ENCODE measurements at places on chromosomes 7 and 10.

DNA sequence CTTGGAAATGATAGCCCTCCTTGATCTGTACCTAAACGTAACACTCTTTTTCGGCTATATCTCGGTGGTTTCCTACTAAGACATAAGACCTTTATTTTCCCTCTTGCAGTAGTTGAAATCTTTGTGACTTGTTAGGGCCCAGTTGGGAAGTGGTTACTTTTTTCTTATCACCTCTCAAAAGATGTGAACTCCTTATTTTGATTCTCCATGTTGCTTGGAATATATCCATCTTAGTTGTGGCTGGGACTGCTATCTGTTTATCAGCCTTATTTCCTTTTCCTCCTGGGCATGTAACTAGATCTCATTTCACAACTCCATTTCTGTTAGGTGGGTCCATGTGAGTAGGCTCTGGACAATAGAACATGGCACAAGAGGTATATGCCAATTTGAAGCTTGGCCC, 4.1 kb upstream of the CPED1 start:
- no peak for DNase-seq

DNA sequence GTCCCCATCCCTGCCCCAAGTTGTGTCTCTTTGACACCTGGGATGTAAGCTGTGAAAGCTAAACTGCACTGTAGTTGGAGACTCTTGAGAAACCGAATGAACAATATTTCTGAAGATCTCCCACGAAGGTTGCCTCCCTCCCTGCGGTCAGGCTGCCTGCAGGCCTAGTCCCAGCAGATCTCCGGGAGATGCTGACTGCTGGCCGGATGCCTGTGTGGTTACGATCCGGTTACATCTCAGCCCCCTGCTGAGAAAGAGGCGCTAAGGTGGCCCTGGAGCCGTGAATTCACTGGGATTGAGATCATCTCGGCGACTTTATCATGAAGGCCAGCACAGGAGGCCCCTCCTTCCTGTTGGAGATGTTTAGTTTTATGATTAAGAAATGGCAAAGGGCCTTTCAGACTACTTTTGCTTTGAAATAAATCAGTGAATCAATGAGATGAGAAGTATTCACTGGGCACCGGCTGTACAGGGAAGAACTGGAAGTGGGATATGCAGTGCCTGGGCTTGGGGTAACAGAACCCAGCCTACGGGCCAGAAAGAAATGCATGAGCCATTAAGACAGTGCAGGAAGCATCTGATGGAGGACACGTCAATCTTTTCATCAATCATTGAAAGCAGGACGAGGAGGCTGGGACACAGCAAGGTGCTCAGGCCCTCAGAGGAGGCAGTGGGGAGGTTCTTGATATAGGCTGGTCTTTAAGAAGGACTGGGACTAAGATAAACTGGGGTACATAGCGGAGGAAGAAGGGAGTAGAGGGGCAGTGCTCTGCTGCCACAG, 177.6 kb downstream of the PRKAG2 start:
- DNase-seq = no peak

DNA sequence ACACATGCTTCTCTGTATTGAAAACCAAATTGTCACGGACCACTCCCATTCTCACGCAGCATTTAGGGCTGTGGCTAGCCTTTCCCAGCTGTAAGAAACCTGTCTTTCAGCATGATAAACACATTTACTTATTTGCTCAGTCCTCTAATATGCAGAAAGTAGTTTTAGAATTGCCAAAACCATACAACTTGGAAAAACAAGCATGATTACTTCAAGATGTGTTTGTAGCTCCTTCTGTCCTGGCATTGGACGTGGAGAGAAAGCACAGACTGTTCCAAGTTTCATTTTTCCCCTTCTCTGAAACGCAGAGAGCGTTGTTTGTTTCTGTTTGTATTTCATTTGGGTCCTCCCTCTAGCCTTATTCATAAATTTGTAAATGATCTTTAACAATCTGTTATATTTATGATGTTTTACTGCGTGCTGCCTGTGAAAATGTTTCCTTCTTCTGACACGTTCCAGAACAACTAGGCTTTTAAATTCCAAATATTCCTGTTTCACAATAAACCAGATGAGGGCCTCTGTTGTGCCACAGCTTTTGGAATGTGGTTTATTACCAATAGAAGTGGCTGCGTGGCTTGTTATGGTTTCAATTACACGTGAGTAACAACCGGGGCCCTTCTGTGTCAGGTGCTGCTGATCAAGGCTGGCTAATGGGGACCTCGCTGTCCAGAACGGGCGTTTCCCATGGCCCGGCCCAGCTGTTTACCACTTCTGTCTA, 26.1 kb downstream of the MNX1 start:
- no peak for DNase-seq

DNA sequence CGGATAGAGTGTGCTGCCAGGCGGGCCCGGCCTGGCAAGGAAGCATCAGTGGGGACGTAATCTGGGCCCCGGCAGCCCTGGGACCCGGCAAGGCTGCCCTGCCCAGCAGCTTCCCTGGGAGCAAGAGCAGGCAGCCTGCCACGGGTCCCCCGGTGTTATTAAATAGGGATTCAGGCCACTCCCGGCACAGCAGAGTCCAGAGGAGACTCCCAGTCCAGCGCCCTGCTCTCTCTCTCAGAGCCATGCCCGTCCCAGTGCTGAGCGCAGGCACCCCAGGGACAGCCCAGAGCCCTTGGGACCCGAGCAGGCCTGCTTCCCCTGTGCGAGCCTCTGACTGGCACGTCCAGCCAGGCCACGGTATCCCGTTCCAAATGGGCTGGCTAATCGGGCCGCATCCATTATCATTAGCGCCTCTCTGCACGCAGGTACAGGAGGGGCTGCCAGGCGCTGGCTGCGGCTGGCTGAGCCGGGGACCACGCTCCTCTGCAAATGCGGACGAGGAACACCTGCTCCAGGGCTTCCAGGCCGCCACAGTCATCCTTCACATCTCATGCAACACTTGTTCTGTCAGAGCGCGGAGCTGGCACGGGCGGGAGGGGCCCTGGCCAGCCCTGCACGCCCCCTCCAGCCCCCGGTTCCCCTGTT, 344.2 kb upstream of the MKI67 start:
- no peak for DNase-seq

- no peak for DNase-seq
Observed at GRCh38 chr7:138382862-138383565, 77.0 kb upstream of the TRIM24 start.

DNA sequence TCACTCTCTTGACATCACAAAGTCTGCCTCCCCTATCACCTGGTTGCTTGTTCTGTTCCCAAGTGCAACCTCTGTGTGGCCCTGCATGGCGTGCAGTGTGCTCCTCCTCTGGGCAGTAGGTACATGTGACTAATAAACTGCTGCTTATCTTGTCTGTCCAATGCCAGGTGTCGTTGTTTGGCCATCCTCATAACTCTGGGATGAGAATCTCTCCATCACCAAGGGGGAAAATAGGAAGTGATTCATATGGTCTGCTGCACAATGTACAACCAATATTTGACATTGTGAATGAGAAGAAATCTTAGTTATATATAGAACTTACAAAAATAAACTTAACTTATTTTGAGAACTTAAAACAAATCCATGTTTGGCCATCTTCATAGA, 135.2 kb downstream of the INHBA start:
- DNase-seq = no peak

GRCh38 chr7:101245147-101245668, 327 bp upstream of the FIS1 start:
- no peak for DNase-seq

GRCh38 chr10:184911-185310, 49.7 kb downstream of the ZMYND11 start:
- DNase-seq = no peak

GRCh38 chr10:57986422-57986821, 281.3 kb downstream of the IPMK start:
- no peak for DNase-seq

- no peak for DNase-seq
Observed at GRCh38 chr10:45433716-45434469, 59.9 kb downstream of the ALOX5 start.

- DNase-seq = no peak
Observed at GRCh38 chr7:64951250-64951848, 39.5 kb downstream of the ZNF117 start.

DNA sequence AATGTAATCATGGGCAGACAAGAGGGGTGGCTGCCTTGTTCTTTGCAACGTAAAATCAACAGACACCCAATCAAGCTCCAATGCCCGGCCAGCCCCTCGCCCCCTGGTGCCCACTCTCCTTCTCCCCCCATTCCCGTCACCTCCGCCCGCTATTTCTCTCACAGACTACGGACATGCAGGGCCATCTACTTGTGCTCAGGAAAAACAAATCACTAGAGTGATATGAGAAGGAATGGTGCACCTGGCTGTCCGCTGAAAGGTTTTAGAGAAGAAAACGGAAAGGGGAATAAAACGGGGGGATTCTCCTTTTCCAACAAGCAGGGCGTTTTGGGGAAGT, 396 bp downstream of the GRM8 start:
- DNase-seq = no peak

DNA sequence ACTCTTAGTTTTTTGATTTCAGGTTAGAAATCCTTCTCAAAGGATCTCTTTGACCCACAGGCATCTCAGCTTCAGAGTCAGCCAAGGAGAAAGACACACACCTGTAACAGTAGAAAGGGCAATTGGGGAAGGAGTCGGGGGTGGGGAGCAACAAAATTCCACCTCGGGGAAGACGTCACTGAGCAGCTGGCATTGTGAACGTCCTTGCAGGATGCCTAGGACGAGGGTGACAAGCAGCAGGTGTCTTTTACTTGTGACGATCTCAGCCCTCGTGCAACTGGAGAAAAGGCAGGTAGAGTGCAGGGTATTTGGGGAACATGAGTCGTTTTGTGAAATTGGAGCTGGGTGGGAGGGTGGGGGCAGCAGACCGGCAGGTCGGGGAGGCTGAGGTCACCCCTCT, 627.0 kb downstream of the ACTR3B start:
- no peak for DNase-seq

GRCh38 chr7:64101943-64102655, 56.9 kb downstream of the ZNF727 start:
- no peak for DNase-seq
